ENCODE measurements at places on chromosomes 16 and 17.
A peak's percentile ranks its signal among the peaks of the same experiment; 100 is the strongest.

- no peak for DNase-seq
Observed at GRCh38 chr16:56961851-56962281, at the start of gene CETP. TSS of gene CETP (plus strand) at chr16:56961950. CDS start at chr16:56961980, 30 bp downstream.

GRCh38 chr17:2105663-2106062 is 50.8 kb downstream of the HIC1 start:
- no peak for DNase-seq

DNA sequence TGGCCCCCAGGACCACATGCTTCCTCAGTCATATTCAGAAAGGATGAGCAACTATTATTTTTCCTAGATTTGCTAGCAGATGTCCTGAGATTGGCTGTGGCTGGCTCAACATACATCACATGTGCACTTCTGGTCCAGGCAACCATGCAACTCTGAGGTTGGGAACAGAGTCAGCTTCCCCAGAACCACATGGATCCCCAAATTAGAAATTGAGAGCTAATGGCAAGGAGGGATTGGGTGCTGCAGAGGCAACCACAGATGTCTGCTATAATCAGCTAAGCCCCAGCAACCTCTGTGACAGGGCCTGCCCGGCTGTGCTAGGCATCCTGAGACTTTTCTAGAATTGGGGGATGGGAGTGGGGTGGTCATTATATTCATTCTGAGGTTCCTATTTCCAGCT is 33.8 kb upstream of the CLEC18A start:
- no peak for DNase-seq

GRCh38 chr16:74094514-74094913 is 202.1 kb upstream of the PSMD7 start:
- DNase-seq: no peak

GRCh38 chr17:9974448-9975381 is 69.6 kb upstream of the RCVRN start:
- no peak for DNase-seq

DNA sequence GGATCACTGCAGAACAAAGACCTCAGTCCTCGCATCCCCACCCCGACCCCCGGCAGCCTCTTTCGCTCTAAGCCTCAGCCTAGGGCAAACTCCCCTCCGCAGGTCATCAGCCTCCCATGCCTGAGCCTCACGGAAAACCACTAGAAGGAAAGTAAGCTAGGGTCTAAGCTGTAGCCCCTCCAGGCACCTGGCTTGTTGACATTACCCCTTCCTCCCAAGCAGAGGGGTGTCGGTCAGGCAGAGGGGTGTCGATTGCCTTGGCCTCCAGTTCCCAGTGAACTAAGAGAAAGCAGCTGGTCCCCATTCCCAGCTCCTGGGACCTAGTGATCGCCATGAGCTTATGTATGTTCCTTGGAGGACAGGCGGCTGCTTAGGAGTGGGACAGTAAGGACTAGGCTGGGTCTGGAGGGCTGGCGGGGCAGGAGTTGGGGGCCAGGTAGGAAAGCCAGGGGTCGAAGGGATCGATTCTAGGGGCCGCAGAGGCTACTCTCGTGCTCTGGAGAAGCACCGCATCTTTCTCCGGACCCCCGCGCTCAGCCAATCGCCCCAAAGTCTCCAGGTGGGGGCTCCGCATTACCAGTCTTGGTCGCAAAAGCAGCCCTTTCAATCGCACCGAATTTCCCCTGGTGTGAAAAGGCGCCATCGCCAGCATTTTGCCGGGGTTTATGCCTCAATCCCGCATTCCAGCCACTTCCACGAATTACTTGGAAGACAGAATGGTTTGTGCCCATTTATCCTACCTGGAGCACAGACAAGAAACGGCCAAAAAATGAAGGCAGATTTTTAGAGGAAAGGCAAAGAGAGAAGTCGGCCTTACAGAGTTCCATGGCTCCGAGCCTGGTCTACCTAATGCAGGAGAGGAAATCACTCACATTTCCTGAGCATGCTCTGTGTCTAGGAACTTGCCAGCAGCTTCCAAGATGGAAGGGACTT is 21.3 kb upstream of the HOXB13 start:
- no peak for DNase-seq

GRCh38 chr17:17017343-17018014 is 24.8 kb upstream of the MPRIP start:
- no peak for DNase-seq

- DNase-seq: no peak
Observed at GRCh38 chr17:42883802-42884558, 16.6 kb upstream of the G6PC1 start.

DNA sequence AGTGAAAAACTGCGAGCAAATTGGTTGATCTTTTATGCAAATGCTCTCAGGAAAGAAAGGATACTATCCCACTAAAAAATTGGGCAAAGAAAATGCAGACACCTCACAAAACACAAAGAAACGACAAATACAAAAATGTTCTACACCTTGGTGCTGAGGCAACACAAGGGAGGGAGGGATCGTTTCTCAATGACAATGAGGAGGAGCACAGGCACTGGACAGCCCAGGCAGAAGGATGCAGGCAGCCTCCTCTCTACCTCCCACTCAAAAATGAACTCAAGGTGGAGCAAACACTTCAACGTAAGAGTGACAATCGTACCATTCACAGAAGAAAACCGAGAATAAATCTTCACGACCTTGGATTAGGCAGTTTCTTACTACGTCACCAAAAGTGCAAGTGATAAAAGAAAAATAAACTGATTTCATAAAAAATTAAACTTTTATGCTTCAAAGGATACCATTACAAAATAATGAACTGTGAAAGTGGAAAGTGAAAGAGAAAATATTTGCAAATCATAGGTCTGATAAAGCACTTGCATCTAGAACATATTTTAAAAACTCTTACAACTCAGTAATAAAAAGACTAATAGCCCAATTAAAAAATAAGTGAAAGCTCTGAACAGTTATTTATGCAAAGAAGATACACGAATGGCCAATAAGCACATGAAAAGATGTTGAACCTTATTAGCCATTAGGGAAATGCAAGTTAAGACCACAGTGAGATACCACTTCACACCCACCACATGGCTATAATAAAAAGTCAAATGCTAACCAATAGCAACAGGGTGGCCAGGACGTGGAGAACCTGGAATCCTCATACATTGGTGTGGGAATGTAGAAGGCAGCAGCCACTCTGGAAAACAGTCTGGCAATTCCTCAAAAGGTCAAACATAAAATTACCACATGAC is 80.8 kb upstream of the TRAP1 start:
- DNase-seq: peak; percentile 7

DNA sequence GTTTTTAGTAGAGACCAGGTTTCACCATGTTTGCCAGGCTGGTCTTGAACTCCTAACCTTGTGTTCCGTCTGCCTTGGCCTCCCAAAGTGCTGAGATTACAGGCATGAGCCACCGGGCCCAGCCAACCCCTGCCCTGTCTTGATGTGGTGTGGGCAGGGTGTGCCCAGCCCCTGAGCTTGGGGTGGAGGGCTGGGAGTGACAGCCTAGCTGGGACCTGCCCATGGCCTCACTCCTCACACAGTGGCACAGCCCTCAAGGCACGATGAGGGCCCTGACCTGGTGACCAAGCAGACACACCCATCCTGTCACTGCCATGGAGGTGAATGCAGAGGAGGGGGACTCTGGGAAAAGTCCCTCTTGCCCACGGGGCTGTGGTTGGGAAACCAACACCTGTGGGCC is 3.0 kb downstream of the IL32 start:
- DNase-seq: no peak

GRCh38 chr17:65017207-65017774 is 39.2 kb downstream of the GNA13 start:
- no peak for DNase-seq

GRCh38 chr17:45784293-45784740 is at the start of gene CRHR1:
TSS of gene CRHR1 (plus strand) at chr17:45784320. CDS start at chr17:45784545, 225 bp downstream.
- DNase-seq: no peak

GRCh38 chr17:70239391-70239826 is 70.1 kb downstream of the KCNJ2 start:
- no peak for DNase-seq

- no peak for DNase-seq
Observed at GRCh38 chr16:31295206-31295605, 35.4 kb downstream of the ITGAM start.

GRCh38 chr17:72344613-72345012 is 223.8 kb downstream of the SOX9 start:
- DNase-seq: no peak

- DNase-seq: no peak
Observed at GRCh38 chr16:79677799-79678530, 77.4 kb upstream of the MAF start.

DNA sequence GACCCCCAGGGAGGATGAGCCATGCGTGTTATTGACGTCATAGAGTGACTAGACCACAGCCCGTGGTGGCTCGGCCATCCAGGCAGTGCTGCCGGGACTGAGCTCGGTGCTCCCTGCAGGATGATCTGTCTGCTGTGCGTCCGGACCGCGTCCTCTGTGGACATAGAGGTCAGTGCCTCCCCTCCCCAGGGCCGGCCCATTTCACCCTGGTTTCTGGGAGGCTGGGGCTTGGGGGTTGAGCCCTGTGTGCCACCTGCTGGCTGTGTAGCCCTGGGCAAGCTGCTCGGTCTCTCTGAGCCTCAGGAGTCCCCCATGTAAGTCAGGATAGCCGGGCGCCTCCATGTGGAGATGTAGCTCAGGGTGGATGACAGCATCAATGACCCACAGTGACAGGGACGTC is 8.3 kb downstream of the TSC2 start:
- no peak for DNase-seq

- no peak for DNase-seq
Observed at GRCh38 chr16:10202649-10203048, 20.4 kb upstream of the GRIN2A start.

GRCh38 chr17:39209317-39210092 is 9.4 kb downstream of the RPL19 start:
- peak; percentile 50 for DNase-seq

- no peak for DNase-seq
Observed at GRCh38 chr17:68628576-68628957, 27.4 kb upstream of the FAM20A start.

DNA sequence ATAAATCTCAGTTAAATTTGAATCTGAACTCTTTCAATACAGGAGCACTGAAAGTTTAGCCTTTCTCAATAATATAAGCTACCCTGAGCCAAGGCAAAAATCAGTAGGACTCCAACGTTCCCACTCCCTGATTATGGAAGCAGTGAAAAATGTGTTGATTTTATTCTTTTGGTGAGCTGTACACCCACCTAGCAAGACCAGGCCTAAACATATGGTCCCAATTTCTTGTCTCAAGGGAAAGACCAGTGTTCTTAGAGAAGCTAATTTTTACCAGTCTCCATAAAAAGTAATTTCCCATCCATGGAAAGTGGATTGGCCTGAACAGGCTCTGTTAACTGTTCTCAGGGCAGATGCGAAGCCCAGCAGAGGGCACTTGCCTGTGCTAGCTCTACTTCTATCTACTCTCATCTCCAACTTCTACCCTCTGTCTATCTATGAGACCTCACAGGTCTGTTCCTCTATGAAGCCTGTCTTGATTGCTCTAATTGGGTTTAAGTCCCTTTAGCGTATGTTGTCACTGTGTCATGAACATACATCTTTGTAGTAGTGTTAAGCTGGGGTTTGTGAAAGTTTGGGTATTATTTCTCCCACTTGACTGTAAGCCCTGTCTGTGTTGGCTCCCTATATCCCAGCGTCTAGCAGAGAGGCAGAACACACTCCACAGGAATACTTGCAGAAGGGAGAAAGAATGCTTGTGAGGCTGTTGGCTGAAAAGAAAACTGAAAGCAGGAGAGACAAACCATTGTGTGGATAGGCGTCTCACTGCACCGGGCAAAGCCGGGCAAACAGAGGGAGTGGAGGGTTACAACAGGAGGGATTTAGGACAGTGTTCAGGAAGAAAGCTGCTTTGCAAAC is 167.1 kb upstream of the MAF start:
- DNase-seq: peak; percentile 20

DNA sequence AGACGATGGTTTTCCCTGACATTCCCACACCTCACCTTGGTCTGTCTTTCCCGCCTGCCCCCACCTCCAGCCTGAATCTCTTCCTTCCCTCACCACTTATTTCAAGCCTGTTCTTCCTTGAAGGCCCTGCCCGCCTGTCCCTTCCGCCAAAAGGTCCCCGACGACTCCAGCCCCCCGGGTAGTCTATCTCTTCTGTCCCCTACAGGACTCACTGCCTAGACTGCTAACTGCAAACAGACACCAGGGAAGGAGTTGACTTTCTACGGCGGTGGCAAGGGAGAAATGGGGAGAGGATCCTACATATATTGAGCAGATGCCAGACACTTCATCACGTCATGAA is 53.7 kb downstream of the NT5M start:
- no peak for DNase-seq

- DNase-seq: no peak
Observed at GRCh38 chr17:49980703-49981197, 11.8 kb downstream of the DLX4 start.

DNA sequence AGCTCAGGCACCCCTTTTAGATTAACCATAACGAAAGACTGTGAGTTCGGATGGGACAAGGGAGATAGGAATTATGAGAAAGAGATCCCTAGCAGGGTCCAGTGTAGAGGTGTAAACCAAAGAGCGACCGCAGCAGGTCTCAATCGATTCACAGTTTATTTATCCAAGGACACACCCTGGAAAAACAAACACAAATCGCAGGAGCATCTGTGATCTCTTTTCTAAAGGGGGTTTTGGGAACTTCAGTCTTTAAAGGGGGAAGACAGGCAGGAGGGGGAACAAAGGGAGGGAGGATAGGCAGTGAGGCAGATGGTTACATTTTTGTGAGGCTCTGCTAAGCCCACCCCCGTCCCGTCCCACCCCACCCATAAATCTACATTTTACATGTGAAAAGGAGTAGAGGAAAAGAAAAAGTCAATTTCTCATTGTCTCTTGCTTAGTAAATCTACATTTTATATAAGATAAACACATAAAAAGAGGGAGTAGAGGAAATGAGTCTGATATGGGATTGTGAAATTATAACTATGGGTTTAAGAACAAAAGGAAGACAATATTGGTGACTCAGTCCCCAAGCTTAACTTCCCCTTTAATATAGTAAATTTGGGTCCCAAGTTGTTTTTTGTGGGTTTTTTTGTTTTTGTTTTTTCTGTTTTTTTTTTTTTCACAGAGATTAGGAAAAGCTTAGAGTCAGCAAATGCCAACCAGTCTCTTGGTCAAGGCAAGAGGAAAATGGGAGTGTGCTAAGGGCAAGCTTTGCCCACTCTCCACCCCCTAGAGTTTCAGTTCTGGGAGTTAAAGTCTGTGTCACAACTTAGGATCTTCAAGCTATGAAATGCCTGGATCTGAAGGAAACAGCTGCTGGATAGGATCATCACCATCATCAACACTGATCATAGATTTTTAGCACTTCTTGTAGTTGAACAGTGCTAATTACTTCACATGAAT is 160.9 kb upstream of the CDH5 start:
- DNase-seq: peak; percentile 49

- DNase-seq: no peak
Observed at GRCh38 chr17:29010129-29010528, 4.3 kb upstream of the SEZ6 start.

- DNase-seq: peak; percentile 18
Observed at GRCh38 chr17:63740464-63741142, 996 bp downstream of the STRADA start.

DNA sequence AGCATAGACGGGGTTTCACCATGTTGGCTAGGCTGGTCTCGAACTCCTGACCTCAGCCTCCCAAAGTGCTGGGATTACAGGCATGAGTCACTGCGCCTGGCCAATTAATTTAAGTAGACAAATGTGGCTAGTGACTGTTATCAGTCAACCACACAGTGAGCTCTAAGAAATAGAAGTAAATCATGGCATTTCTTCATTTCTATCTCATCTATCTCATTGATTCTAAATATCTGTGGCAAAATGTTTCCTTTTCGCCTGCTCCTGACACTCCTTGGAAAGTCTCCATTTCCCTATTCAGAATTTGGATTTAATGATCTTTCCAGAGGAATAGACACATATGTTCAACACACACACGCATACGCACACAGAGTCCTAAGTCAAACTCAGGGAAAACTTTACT is 81.3 kb downstream of the HIC1 start:
- no peak for DNase-seq

GRCh38 chr17:55521186-55521585 is 9.9 kb upstream of the SMIM36 start:
- no peak for DNase-seq

Measured in fibroblast of the aortic adventitia (primary cell).